Liver (tissue), 10 donors: ENCODE measurements at places on chromosomes 3 and 15.

DNA sequence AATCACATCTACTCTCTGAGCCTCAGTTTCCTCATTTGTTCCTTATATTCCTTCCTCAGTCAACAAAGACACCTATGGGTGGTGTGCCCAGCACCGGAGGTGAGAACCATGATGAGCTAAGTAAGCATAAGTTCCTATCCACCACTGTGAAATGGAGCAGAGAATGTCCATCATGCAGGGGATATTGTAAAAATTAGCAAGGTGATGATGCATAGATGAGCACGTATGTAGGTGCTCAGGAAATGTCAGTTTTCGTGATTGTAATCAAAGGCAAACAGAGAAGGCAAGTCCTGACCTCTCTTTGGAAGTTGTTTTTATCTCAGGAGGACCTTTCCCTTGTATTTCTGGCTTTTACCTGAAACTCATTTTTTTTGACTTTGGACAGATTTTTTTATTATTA lies 165.4 kb downstream of the GHSR start:
- no peak for DNase-seq

- peak; percentile 77 for DNase-seq
These were observed at the start of the genes ATXN7 and THOC7 for GRCh38 chr3:63863150-63864007. TSS of gene ATXN7 (plus strand) at chr3:63863867. CDS start at chr3:63912599, 48,732 bp downstream. TSS of gene THOC7 (minus strand) at chr3:63863805. CDS start at chr3:63863790, 15 bp downstream.

DNA sequence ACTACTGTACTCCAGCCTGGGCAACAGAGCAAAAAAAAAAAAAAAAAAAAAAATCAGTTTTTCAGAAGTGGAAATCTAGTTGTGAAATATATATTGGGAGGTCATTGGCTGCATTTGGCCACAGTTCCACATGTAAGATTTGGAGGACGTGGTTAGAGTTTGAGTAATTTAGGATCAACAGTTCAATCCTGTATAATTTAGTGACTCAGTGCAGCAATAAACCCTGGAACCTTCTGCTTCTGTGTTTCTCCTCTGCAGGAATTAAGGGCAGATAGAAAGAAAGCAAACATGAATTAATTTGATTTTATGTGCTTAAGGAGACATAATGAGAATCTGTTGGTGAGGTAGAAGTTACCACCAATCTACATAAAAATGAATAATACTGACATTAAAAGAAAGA lies 347.0 kb downstream of the PTPRG start:
- DNase-seq = no peak

DNA sequence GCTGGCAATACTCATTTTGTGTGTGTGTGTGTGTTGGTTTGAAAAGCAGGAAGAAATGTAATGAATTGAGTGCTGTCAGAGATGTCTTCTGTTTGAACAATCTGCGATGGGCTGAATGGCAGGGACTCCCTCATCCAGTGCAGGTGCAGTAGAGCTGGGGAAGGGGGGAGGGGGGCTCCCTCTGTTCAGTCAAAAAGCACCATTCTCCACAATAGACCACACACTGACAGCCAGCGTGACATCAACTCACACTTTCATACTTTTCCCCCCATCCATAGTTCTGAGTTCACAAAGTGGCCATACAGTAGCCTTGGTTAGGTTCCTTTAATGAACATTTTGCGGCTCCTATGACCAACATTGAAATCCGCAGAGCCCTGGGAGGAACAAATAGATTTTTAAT lies 10.4 kb downstream of the SOX2 start:
- DNase-seq = no peak

DNA sequence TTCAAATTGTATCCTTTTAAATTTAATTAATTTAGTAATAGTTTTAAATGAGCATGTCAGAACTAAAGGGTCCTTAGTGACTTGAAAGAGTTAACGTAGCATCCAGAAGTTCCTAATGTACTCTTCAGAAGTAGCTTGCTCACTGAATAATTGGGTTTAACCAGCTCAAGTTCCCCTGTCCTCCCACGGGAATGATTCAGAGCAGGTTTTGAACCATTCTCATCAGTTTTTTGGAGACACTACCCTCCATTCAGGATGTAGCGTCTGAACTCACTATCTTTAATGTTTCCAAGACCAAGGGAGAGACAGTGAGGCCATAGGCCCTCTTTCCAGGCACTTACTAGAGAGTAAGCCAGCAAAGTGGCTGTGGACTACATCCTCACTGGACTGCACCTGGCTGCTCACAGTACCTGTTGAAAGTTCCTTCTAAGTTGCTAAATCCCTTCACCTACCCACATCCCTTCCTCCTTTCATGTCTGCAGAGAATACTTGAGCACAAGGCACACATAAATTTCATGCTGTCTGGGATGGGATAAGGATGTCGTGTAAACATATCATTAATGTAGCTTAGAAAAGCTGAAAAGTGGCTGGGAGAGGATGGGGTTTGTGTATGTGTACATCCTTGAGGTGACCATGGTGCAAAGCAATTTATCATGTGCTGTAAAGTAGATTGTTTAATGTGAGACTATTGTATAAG lies 146.3 kb downstream of the PLCL2 start:
- no peak for DNase-seq

GRCh38 chr3:135238236-135238830 lies 443.3 kb downstream of the EPHB1 start:
- no peak for DNase-seq

DNA sequence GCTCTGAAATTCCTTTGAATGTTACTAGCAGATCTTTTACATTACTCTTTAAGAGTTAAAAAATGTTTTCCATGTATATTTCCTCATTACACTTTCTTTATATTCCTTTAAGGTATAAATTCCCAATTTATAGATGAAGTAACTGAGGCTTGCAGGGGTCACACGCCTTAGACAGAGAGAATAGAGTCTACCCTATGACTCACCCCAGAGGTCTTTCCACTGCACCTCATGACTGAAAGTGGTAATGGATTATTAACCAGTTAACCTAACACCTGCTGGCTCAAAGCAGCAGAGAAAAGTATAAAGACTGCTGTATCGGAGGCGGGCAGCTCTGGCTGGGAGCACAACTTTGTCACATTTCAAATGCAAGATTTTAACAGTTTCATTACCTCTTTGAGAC lies 37.7 kb downstream of the LDHAL6B start:
- DNase-seq = no peak

DNA sequence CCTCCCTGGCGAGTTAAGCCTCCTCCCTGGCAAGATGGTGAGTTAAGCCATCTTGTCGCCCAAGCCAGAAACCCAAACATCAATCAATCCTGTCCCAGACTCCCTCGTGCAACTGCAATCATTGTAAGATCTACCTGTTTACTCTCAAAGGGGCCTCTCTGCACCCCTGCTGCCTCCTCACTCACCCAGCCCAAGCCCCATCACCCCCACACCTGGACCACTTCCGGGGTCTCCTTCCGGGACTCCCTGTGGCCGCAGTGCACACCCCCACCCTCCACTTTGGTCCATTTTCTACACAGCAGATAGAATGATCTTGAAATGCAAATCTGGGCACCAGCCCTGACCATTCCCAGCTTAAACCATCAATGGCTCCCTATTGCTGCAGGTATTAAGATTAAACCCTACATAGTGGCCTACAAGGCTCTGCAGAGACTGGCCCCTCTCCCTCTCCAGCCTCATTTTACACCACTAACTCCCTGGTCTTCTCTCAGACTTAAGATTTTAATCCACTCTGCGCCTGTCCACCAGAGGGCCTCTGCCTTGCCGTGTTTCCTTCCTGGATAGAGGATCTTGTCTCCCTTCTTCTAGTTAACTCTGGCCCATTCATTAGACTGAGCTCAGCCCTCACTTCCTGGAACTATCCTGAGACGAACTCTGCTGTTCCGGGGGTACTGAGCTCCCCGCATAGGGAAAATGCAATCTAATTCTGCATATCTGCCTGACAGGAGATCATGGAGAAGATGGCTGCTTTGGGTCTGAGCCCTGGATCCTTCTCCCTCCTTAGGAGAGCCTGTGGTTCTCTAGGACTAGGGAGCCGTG lies 41.9 kb upstream of the SLC6A1 start:
- DNase-seq = no peak

- no peak for DNase-seq
These were observed 9.1 kb downstream of the SLC25A26 start for GRCh38 chr3:66229931-66230330.

GRCh38 chr3:188064831-188065493 lies 89.0 kb upstream of the LPP start:
- no peak for DNase-seq

- no peak for DNase-seq
These were observed 80.6 kb upstream of the BHLHE40 start for GRCh38 chr3:4898454-4899313.

- no peak for DNase-seq
These were observed 140.0 kb downstream of the PLOD2 start for GRCh38 chr3:146020969-146021368.

- DNase-seq = no peak
These were observed 3.2 kb downstream of the GLYCTK start for GRCh38 chr3:52290596-52291507.

DNA sequence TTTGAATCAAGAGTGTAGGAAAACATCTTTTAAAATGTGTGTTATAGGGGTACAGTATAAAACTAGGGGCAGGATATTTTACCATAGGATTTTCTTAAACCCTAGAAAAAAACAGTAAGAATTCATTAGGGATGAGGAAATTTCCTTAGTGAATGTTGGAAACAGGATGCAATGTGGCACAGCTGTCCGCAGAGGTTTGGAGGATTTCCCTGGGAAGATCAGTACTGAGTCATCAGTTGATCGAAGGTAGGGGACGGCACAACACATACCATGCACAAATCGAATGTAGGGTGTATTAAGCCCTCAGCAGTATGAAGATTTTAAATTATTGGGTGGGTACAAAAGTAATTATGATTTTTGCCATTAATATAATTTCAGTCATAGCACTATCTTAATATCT lies 49.9 kb downstream of the FNDC3B start:
- DNase-seq = no peak

DNA sequence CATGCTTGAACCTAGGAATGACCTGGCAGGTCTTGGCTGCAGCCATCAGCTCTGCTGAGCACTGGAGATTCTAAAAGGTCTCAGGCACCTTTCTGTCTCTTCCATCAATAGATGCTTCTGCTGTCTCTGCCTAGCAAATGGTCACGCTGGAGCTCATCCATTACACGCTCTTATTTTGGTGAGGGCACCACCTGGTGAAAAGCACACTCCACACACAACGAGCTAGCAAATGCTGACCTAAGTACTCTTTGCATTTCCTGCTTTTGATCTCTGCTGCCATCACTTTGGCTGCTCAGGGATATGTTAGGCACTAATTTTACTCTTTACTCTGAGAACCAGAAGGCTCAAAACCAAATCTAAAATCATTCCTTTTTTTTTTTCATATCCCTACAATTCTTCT lies 91.3 kb downstream of the RAB11A start:
- DNase-seq = no peak

- DNase-seq = no peak
These were observed 212.5 kb upstream of the CNTN6 start for GRCh38 chr3:880371-880770.

- DNase-seq = no peak
These were observed 666 bp upstream of the SEMA3F start for GRCh38 chr3:50154476-50154839.

- DNase-seq = no peak
These were observed 128.6 kb upstream of the IQSEC1 start for GRCh38 chr3:13201851-13202250.

- no peak for DNase-seq
These were observed 836.8 kb upstream of the NECTIN3 start for GRCh38 chr3:110234831-110235230.

DNA sequence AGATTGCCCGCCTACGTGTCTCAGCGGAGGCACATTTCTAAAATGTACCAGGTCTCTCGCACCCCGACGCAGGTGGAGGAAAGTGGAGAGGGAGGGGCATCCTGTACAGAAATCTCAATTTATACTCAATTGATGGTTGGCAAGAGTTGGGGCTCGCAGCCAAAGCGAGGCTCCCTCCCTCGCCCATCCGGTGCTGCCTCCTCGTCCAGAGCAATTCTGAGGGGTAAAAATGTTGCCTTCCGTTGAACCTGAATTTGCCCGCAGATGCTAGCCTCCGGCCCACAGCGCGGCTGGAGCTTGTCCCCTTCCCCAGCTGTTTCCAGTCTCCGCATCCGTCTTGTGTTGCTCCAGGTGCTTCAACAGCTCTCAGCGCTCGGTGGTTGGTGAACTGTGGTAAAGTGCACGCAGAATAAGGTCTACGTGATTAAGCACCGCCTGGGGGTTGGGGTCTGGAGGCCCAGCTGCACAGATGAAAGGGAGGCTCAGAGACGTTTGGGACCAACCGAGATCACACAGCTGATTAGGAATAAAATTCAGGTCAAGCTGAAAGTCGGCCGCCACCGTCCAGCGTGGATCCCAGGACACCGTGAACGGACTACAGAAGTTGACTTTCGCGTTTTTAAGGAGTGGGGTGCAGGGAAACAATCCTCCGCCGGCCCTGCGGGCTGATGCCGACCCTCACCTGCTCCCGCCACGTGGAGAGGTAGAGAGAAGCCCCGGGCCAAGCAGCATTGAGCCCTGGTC lies 846 bp upstream of the POLG start:
- DNase-seq = no peak

- DNase-seq = peak; percentile 14
These were observed at the start of gene ISLR for GRCh38 chr15:74173380-74174218. TSS of gene ISLR (plus strand) at chr15:74173710. CDS start at chr15:74174859, 1,149 bp downstream.

DNA sequence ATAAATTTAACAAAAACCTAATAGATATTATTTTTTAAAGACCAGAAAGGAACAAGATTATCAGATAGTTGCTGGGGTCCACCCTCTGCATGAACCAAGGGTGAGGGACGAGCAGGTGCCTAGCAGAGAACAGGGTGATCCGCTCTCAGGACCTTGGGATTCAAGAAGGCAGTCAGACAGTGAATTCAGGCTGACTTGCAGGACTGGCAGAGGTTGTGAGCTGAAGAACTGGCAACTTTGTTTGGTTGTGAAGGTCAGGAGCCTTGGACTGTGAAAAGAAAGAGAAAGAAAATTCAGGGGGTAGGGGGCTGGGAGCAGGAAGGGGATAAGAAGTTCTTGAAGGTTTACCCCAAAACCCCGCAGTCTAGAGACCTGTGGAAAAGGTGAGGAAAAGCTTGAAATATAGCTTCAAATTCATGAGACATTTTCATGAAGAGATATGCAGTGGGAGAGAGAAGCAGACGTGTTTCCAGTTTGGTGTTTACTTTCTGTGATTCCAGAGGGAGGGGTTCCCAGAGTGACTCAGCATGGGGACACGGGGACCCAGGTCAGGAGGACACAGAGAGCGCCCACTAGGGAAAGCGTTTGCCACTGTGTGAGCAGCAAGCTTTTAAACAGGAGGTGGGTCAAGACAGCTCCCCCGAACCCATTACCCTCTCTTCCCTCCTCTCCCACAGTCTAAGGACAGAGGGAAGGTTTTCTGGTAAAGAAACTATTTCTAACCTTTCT lies 217.2 kb upstream of the UMPS start:
- DNase-seq = no peak

DNA sequence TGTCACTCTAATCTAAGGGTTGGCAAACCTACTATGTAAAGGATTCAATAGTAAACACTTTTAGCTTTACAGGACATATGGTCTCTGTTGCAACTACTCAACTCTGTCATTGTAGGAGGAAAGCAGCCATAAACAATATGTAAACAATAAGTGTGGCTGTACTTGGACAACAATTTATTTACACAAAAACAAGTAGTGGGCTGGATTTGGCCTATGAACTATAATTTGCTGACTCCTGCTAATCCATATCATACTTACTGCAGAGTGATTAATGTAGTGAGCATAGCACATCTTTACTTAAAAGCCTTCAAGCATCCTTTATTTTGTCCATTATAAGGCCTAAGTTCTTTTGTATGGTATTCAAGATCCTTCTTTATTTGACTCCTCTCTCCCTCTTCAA lies 441.9 kb downstream of the ZIC1 start:
- no peak for DNase-seq
